Astrocyte of the hippocampus (primary cell): ENCODE measurements at places on chromosomes 1 and 21.
A peak's percentile ranks its signal among the peaks of the same experiment; 100 is the strongest.

DNA sequence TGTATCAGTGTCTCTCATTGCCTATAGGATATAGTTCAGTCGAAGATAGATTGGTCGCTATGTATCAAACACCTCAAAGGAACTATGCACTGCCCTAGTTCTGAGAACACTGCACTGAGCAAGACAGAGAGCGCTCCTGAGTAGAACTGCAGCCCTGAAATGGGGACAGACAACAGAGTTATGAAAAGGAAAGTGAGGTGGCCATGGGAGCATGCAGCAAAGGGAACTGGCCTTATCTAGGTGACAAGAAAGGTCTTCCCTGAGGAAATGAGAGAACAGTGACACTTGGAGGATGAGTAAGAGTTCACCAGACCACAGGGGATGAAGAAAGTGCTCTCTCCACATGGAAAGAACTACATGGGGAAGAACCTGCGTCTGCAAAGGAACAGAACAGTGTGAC, 7.5 kb upstream of the G0S2 start:
- DNase-seq: no peak

DNA sequence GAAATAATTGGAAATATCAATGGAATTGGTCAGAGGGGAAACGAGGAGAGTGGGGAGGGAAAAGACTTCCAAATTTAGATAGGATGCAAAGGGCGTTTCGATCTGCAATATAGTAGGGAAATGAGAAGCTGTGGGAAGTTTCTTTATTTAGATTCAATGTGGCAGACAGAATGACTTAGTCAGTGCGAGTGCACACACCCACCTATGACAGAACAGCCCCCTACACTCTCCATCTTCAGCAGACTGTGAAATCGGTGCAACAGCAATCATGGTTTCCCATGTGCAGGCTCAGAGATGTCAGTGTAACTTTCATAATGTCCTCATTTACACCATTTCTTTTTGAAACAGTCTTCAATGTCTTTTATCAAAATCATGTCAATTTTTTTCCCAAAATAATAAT, 46.0 kb downstream of the DIP2A start:
- no peak for DNase-seq

GRCh38 chr1:50373532-50373931, 49.7 kb downstream of the DMRTA2 start:
- DNase-seq: no peak

DNA sequence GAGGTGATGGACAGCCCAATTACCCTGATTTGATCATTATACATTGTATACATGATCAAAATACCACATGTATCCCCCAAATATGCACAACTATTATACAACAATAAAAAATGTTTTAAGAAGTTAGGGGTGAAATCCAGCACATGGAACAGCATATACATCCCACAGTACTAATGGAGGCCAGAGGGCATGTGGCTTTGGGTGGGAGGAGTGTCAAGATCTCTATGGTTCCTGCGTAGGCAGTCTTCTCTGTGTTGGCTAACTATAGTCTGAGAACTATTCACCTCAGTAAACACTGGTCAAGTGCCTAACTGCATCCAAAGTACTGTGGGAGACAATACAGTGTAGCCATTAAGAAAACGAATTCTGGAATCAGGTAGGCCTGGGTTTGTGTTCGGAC, 74.1 kb downstream of the GADD45A start:
- no peak for DNase-seq

GRCh38 chr1:7218210-7218832, 433.1 kb downstream of the CAMTA1 start:
- DNase-seq: peak; percentile 64

- DNase-seq: no peak
Observed at GRCh38 chr1:236120721-236121153, 21.6 kb upstream of the GPR137B start.

DNA sequence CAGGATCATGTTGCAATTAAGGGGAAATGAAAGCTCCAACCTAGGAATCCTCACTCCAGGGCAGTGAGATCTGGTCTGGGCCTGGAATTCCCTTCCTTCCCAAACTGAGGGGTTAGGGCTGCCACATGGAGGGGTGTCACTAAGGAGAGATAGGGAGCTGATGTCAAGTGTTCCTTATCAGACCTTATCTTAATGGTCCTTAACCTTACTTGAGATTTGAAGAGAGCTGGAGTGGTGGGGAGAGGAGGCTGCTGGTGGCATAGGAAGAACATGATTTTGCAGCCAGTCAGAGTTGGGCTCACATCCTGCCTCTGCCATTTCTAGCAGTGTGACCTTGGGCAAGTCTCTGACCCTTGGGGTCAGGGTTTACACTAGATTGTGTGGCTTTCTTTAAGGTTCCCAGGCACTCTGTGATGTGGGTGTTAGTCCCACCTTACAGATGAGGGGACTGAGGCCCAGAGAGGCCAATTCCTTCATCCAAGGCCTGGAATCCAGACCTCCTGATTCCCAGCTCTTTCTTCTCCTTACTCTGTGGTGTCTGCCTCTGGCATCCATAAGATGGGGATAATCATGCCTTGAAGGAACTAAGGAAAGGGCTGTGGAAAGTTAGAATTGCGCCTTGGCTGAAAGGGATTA, 56.3 kb upstream of the SYNC start:
- DNase-seq: no peak

DNA sequence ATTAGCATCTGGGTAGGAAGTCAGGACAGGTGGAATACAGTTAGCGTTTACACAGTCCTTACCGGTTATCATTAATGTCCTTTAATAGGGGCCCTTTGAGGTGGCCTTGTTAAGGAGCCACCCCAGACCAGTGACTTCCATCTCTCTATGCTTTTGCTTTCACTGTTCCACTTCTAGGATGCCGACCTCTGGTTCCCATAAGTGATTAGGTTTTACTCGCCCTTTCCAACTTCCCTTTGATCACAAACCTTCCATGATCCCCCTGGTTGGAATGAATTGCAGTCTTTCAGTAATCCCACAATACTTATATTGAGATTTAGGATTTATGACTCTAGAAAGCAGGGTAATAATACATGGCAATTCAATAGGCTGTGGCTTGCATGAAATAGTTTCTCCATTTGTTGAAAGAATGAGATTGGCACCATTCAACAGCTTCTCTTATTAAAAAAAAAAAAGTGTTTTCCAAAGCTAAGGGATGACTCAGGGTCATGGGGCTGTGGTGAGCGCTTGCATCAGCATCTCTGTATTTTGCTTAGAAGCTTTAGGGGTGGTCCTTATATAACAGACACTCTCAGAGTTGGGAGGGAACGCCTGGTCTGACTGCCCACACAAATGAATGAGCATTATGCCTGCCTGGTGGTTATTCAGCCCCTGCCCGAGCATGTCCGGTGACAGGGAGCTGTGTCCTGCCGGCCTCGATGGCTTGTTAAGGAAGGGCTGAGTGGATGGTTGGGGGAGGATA, 110.5 kb downstream of the CNIH3 start:
- DNase-seq: peak; percentile 95

GRCh38 chr1:166164995-166165660, 1.7 kb downstream of the FAM78B start:
- DNase-seq: peak; percentile 83

DNA sequence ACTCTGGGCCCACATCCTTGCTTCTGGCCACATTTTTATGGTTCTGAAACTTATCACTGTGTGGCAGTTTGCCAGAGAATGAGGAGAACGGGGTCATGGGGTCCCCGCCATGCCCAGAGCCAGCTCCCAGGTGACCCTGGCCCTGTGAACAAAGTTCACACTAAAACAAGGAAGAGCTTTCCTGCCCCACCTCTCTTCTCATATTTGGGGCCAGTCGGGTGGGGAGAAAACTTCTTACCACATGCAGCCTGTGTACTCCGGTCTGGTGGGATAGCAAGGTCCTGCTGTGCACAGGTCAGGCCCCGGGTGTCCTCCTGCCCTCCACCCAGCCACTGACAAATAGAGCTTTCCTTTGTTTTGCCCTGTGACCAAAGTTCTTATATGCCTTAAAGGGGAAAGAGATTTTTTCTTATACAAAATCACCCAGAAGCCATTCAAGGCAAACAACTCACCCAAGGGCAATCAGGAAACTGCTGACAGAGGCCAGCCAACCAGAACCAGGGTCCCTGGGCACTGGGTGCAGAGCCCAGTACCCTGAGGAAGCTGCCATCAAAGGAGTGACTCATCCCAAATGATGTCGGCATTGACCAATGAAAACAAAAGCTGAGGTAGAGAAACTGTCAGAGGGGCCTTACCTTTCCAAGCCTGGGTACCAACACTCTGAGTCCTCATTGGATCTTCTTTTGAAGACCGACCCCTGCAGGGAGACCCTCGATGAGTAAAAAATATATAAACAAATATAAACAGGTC, 53.6 kb downstream of the OLIG1 start:
- DNase-seq: no peak

DNA sequence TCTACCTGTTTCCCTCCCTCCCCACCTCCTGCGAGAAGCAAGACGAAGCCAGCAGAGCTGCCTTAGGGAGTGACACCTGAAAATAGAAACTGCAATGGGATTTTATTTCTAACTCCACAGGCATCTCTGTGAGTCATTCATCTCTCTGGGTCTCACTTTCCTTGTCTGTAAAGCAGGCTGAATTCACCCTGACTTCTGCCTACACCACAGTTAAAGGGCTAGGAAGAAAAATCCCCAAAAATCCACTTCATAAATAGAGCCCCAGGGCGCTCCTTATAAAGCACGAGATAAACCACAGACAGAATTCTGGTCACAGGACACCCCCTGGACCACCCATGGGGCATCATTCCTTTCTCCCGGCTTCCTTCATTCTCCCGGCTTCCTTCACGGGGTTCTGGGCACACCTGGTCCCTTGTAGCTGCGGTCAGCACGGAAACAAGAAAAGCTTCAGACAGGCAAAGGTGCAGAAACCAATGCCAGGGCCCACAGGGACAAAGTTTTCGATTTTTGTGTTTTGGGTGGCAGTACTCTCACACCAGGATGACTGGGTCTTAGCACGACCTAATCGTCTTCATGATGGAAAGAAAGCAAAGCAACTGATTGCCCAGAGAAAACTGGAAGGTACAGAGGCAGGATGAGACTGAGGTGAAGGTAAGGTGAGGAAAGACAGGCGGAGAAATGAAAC, 2.8 kb upstream of the H6PD start:
- DNase-seq: peak; percentile 30

- no peak for DNase-seq
Observed at GRCh38 chr1:110800079-110800478, 72.9 kb upstream of the CD53 start.

- DNase-seq: peak; percentile 82
Observed at GRCh38 chr1:181021811-181022434, 747 bp downstream of the STX6 start.

DNA sequence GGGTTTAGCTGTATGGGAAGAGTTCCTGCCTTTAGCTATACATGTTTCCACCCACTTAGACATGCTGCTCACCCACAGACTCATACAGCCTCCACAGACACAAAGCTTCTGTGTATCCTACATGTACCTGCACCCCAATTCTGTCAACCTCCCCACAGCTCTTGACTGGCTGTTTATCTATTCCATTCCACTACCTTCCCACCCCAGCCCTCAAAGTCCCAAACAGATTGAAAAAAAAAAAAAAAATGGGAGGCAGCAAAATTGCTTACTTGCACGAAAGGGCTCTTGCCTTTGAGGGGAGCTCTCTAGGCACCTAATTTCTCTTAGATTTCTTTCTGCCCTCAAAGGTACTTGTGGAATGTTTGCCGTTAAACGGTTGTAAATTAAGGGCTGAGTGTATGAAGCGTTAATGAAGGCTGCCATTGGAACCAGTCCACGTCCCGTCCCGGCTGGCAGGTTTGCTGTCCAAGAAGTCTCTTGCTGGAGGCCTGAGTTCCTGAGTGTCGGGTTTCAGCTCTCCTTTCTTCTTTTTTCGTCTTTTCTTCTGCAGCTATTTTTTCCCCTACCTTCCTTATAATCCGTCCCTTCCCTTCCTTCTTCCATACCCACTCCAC, 43.6 kb downstream of the PBX1 start:
- peak; percentile 95 for DNase-seq

- DNase-seq: no peak
Observed at GRCh38 chr1:165562571-165562970, 18.8 kb downstream of the LRRC52 start.

- peak; percentile 66 for DNase-seq
Observed at GRCh38 chr1:155977690-155978324, 540 bp downstream of the ARHGEF2 start.

DNA sequence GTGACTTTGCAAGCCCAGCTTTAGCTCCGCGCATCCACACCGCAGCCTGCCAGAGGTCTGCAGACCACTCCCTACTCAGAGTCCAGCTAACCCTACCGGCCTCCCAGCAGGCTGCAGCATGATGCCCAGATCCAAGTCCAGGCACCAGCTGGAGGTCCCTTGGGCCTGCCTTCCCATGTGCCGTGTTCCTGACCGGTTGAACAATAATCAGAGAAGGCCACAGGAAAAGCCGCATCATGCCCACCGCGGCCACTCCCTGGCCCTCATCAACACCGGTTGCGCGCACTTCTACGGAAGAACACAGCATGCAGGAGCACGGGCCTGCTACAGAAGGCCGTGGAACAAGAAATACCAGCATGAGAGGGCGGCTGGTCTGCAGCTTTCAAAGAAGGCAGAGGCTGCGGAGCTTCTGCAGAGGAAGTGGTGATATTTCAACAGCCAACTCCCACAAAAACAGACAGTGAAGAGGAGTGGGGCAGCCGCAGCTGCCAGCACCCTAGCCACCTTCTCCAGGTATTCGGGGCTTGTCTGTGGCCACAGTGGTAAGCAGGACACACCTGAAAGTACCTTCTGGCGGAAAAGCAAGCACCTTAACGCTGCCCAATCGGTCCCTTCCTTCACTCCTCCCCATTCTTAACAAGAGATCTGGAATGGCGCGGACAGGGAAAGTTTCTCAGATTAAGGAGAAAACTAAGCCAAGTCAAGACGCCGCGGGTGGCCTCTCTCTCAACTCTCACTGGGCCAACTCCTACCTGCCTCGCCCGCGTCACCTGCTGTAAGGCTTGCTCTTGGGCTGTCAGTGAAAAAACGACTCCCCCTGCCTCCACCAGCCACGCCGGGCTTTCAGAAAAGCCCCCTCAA, 1.5 kb downstream of the PGBD5 start:
- peak; percentile 8 for DNase-seq

DNA sequence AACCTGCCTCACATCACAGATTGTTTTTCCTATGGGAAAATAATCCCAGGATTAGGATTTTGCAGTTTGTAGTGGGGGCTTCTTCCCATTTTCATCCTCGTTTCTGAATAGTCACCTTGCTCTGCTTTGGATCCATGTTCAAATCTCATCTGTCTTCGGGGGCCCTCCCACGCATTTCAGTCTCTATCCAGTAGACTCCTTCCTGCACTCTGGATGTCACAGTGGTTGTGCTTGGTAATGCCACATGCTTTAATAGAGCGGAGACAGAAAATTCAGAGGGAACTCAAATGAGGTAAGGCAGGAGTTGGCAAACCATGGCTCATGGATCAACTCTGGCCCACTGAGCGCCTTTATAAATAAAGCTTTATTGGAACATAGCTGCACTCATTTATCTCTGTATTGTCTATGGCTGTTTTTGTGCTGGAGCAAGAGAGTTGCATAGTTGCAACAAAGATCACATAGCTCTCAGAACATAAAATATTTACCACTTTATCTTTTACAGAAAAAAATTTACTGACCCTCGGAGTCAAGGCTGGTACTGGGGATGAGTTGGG, 101.0 kb downstream of the SPATA46 start:
- no peak for DNase-seq
